ENCODE measurements at places on chromosomes 6 and 20.

GRCh38 chr6:45535933-45536332 is 158.2 kb upstream of the SUPT3H start:
- DNase-seq, result no peak

DNA sequence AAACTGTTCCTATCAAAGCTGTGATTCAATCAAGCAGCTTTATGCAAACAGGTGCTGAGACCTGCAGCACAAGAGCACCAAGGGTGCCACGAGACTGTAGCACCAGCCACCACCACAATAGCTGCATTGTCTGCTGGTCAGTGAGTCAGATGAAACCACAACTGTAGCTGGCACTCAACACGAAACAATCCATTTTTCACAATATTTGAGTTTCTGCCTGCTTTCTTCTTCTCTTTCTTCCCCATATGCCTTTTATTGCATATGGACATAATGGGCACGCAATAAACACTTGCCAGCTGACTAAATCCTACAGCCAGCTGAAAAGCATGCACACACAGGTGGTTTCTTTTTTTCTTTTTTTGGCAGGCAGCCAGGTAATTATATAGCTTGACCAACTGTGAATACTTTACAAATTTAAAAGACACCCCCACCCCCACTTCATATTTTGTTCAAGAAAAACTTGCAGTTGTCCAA is 16.6 kb downstream of the SLC2A12 start:
- DNase-seq, result no peak

DNA sequence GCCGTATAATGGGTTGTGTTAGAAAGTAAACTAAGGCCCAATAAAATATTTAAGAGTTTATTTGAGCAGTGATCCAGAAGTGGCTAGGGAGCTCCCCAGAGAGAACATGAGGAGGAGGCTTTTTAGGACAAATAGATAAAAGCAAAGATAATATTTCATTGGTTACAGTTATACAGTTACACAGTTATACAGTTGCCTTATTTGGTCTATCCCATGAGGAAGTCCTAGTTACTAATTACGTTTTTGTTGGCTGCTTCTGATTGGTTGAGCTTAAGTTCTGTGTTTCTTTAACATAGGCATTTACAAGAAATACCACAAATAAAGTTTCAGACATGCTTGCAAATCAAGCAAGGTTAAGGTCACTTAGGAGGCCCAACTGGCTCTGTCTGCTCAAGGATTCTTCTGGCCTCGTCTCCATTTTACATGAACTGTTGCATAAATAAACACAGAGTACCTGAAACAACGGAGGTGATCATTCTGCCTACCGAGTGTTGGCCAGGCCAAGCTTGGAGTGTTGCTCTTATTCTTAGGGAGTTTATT is 7.0 kb downstream of the UBD start:
- DNase-seq, result no peak

GRCh38 chr6:131182991-131183425 is 47.7 kb downstream of the AKAP7 start:
- DNase-seq, result no peak

DNA sequence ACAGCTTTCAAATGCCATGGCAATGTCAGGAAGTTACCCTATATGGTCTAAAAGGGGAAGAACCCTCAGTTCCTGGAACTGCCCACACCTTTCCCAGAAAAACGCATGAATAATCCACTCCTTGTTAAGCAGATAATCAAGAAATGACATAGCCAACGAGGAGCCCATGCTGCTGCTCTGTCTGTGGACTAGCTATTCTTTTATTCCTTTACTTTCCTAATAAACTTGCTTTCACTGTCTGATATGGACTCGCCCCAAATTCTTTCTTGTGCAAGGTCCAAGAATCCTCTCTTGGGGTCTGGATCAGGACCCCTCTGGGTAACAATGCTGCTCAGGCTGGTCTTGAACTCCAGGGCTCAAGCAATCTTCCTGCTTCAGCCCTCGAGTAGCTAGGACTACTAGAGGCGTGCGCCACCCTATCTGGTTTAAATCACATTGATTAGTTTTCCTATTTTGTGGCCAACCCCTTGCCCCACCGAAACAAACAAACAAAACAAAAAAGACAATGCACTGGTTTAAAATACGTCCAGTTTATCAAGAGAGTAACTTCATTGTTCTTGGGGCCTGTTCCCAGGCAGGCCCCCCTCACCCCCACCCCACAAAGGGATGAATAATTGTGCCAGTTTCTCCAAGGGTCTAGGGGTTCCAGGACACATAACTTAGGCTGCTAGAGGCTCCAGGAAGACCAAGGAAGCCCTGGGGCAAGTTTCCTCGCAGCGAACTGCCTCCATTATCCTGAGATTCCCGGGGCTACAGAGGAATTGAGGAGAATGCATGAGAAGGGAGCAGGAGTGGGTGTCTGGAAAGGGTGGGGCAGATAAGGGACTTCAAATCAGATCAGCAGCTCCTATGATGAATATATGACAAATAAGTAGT is 10.1 kb upstream of the AKAP12 start:
- no peak for DNase-seq

DNA sequence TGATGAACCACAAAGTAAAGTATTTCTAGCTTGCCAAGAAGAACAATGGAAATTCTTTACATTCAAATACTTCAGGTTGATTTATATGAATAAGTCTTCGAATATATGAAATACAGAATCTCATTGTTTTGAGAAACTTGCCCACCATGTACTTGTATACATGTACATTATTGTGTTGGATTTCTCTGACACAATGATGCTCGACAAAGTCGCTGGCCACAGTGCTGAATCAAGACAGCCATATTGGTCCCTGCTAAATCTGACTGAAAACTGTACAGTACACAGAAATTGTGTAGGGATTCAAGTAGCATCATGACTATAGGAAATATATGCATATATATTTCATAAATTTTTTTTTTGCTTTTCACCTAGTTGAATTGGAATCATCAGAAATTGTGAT is 13.1 kb upstream of the LIN28B start:
- DNase-seq, result no peak

GRCh38 chr20:22684763-22685443 is 100.5 kb upstream of the FOXA2 start:
- no peak for DNase-seq

- no peak for DNase-seq
Measured at GRCh38 chr6:42427871-42428270, 23.9 kb downstream of the TRERF1 start.

DNA sequence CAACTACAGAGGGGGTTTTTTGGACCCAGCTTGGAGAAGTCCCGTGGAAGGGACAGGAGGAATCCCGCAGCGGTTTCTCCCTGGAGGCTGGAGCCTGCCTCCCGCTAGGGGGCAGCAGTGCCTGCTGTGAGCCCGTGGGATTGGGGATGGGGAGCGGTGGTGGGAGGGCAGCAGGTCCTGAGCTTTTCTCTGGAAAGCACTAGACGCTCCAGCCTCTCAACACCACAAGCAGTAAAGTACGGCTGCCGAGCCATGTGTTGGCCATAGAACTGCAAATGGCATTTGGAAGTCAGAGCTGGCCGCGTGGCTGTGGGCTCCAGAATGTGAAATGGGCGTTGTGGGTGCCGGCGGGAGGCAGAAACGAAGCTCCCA is 47.8 kb downstream of the GMPR start:
- no peak for DNase-seq

- DNase-seq, result no peak
Measured at GRCh38 chr20:9966966-9967365, 67.8 kb upstream of the ANKEF1 start.

GRCh38 chr6:5968817-5969734 is 37.6 kb downstream of the NRN1 start:
- DNase-seq, result no peak

Measured in coronary artery (tissue), 2 donors.